ENCODE measurements at places on chromosomes 6 and 20. TPM values are rescaled to one million over a fixed set of nuclear protein-coding genes. Genes with fewer than 3 reads are reported as not detected.

GNAS-AS1 gene
- not detected for total RNA-seq

PPIL1 gene
- total RNA-seq = 25.0 TPM

BPIFB2 gene
- 138 TPM for total RNA-seq

CLIC5 gene
- 2.8 TPM for total RNA-seq

MRAP2 gene
- 1.2 TPM for total RNA-seq

AIG1 gene
- total RNA-seq = 28.2 TPM

PRR18 gene
- not detected for total RNA-seq

BTNL2 gene
- not detected for total RNA-seq

ADAM33 gene
- total RNA-seq = 105 TPM

NTSR1 gene
- total RNA-seq = 0.85 TPM

FOXF2 gene
- total RNA-seq = 102 TPM

ENPP4 gene
- total RNA-seq = 35.2 TPM

LAMA5 gene
- total RNA-seq = 217 TPM

MUCL3 gene
- not detected for total RNA-seq

CLPSL1 gene
- total RNA-seq = not detected

RXRB gene
- 38.8 TPM for total RNA-seq

- no peak for ATAC-seq
These were observed 31.1 kb downstream of the SNAP91 start for GRCh38 chr6:83677791-83678190.

GRCh38 chr6:106125925-106126435, 39.8 kb downstream of the PRDM1 start:
- ATAC-seq = no peak

GRCh38 chr6:141134723-141135122, 998.0 kb upstream of the GJE1 start:
- no peak for ATAC-seq

DNA sequence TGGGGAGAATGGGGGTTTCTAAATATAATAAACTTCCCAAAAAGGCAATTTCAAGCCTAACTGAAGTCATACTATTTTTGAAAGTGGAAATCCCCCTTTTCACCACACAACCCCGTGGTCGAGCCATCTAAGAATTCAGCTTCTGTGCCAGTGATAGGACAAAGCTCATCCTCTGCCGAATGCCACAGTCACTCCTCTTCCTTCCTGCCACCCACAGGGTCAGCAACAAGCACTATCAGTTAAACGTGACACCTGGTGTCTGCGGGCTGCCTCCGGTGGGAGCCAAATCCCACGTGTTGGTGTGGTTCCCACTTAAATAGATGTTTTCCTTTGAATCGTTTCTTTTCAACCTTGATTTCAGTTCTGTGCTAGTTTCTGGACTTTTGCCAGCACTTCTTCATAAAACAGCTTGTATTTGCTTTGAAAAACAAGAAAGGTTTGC, 60.7 kb downstream of the TNFAIP3 start:
- ATAC-seq = no peak

GRCh38 chr20:1185316-1185741, 548 bp upstream of the TMEM74B start:
- ATAC-seq = no peak

GRCh38 chr6:169930799-169931198, 179.4 kb downstream of the ERMARD start:
- no peak for ATAC-seq

DNA sequence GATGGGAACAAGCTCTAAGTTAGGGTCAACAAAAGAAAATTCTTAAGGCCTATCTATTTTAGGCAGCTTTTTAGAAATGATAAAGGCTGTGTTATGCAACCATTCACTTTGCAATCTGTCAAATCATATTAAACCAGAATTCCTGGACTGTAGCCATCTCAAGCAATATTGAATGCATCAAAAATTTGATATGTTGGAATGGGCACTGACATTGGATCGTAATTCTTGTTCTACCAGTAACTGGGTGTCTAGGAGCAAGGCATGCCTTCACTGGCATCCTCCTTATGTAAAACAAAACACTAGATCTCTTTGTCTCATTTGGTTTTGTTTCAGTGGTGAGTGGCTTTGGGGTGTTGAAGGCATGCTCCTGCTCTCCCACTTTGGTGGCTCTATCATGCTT, 145.6 kb downstream of the JARID2 start:
- ATAC-seq = no peak

GRCh38 chr20:10415013-10415650, 18.9 kb downstream of the MKKS start:
- no peak for ATAC-seq

GRCh38 chr20:3282271-3283221, 43.6 kb upstream of the SLC4A11 start:
- ATAC-seq = no peak

DNA sequence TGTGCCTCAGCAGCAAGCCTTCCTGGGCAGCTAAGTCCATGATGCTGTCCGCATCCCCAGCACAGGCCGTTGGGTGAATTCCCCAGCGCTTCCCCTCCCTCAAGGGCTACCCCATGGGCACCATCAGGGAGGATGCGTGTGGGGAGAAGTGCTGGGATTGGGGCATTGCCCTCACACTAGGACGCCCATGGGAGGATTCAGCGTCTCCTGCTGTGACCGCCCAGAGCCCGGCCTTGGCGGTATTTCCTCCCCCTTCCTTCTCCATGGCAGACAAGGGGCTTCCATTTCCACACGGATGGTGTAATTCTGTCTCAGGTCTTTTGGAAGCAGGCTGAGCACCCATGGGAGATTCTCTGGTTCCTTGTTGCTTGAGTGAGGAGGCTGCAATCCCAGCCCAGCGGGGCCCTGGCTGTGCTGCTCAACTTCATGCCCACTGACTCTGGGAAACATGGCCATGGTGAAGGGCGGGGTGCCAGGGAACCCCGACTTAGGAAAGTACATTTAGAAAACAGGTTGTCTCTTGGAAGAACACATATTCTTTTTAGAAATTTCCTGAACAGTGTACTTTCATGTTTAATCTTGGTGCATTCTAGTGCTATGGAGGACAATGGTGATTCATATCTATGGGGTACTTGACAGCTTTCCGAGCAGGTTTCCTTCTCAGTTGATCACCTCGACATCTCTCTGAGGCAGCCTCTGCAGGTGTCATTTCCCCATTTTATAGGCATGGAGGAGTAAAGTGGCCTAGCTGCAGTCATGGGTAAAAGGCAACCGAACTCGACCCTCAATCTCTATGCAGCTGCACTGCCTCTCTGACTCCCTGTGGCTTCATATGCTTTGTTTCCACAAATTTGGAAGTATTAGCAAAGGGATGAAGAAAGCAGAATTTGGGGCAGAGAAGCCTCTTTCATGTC, 178.2 kb upstream of the CST7 start:
- no peak for ATAC-seq

DNA sequence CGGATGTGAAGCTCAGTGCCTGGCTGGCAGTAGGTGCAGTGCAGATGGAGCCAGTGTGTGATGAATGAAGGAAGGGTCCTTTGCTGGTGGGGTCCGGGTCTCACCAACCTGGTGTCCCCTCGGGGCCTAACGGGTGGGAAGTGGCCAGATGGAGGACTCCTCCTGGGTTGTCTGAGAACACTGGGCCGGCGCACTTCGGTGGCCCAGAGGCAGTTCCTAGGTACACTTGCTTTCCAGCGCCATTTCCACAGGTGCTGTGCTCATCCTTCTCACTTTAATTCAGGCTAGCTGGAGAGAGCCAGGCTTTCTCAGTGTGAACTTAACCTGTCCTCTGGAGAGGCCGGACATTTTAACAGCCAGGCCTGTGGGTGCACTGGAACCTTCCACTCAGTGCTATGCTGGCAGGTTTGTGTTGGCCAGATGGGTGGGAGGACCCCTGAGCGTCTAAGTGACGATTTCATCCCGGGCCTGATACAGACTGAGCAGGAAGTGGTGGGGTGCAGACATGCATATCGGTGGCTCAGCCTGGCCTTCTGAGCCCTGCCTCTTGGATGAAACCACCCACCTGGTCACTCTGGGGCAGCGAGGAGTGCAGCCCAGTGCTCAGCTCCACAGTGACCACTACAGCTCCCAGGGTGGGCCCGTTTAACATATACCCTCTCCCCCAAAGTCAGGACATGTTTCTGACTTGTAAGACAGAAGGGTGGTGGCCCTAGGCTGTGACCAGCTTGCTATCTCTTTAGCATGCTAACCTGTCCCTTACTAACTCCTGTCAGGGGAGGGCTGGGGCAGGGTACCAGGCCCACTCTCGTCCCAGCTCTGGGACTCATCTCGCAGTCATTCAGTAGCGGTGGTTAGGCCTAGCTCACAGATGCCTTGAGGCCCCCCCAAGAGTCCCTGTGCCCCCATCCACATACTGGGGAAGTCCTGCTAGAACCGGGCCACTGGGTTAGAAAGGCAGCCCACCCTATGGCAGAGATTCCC, 8.2 kb upstream of the PYGB start:
- no peak for ATAC-seq

GRCh38 chr6:291204-291696, 1.0 kb upstream of the DUSP22 start:
- ATAC-seq = no peak

- ATAC-seq = no peak
These were observed 512.8 kb upstream of the JARID2 start for GRCh38 chr6:14732844-14733757.

- ATAC-seq = no peak
These were observed 101.9 kb upstream of the ARMC2 start for GRCh38 chr6:108746366-108746765.

GRCh38 chr6:168520233-168520632, 79.2 kb downstream of the SMOC2 start:
- no peak for ATAC-seq

DNA sequence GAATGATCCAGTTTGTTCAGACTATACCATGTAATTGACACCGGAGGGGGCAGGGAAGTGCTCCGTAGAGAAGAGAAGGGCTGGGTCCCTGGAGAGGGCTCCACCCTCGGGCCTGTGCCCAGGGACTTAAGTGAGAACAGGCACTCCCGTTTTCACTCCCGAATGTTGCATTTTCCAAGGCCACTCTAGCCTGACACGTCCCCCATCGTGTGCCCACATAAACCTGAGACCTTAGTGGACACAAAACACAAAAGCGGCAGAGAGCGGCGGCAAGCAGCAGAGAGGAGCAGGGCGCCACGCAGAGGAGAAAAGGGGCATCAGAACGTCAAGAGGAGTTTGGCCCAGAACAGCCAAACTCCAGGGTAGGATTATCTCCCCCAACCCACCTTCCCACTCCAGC, 1405.1 kb downstream of the GRIK2 start:
- ATAC-seq = peak; percentile 16

GRCh38 chr20:45857882-45858216, 435 bp downstream of the ZSWIM3 start:
- peak; percentile 2 for ATAC-seq

DNA sequence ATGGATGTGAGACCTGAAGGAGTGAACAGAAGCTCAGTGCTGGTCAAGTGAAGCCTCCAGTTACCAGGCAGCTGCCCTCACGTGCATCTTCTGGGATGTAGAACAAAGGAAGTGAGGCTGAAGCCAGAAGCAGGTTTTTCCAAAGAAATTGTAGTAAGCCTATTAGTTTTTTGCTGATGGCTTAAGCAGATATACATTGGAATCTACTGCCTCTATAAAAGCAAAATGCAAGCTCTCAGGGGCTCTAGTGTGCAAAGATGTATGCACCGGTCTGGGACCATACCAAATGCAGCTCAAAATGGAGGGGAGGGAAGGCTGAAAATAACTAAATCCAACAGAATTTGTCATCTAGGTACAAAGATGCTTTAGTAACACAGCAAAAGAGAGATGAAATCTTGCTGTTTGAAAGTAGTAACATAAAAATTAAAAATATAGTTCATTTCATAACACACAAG, 77.0 kb downstream of the DTNBP1 start:
- ATAC-seq = no peak

DNA sequence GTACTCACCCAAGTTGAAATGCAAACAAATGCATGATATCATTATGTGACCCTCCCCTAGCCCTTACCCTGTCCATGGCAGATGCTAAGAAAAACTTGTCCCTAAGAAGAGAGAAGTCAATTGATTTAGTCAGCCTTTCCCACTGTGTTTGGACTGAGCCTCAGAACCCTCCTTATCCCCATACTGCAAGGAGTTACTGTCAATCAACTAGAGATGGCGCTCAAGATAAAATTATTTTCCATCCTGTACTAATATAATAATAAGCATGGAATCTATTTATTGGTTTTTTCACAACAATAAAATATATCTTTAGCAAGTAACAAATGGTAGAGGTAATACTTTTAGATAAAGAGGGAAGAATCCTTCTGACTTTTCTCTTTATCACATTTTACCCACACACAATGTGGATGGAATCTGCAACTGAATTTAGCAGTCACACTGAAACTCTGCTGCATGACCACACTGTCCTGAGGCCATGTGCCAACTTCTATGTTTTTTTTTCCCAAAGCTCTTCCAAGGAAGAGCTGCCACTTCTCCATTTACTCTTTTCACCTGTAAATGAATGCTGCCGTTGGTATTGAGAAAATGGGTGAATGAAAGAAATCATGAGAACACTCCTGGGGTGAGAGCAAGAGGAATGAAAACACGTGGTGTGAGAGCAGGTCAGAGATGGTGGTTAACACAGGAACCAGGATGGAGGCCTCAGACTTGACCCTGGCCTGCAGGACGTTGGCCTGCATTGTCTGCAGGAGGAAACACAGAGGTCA, 10.5 kb downstream of the NT5E start:
- ATAC-seq = peak; percentile 19
